T-cell (primary cell): ENCODE measurements at places on chromosomes 3 and 15.

DNA sequence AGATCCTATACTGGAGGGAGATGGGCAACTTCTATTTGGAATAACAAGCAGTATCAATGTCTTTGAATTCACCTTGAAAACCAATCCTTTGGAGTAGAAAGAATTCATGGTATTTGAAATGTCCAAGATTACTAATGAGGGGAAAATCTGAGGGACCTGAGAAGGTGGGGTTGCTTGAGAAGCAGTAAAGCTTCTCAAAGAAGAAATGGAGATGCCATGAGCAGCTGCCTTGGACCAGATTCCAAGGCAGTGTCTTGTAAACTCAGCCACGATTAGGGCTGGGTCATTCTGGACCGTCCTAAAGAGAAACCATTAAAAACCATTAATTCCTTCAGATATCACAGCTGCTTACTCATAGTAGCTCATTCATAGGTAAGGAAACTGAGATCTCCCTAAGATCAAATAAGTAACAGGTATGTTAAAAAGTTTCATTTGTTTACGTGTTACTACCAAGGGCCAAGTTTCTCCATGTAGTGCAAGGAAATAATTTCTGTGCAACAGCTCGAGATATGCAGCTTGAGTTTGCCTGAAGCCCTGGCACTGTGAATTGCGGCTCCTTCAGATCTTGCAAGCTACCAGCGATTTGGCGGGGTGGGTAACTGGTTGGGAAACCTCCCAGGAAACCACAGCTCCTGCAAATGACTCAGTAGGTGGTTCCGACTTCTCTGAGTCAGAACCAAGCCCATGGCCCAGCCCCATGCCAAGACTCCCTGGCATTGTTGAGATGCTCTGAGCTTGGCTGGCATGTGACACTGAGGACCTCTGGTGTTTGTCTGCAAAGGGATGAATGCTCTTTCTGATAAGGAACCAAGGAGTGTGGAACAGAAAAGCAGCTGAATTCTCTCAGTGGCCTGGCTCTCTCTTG lies 296.8 kb downstream of the RORA start:
- DNase-seq, result peak; percentile 72

- no peak for DNase-seq
Observed at GRCh38 chr3:103813955-103814354, 1379.1 kb downstream of the ZPLD1 start.

DNA sequence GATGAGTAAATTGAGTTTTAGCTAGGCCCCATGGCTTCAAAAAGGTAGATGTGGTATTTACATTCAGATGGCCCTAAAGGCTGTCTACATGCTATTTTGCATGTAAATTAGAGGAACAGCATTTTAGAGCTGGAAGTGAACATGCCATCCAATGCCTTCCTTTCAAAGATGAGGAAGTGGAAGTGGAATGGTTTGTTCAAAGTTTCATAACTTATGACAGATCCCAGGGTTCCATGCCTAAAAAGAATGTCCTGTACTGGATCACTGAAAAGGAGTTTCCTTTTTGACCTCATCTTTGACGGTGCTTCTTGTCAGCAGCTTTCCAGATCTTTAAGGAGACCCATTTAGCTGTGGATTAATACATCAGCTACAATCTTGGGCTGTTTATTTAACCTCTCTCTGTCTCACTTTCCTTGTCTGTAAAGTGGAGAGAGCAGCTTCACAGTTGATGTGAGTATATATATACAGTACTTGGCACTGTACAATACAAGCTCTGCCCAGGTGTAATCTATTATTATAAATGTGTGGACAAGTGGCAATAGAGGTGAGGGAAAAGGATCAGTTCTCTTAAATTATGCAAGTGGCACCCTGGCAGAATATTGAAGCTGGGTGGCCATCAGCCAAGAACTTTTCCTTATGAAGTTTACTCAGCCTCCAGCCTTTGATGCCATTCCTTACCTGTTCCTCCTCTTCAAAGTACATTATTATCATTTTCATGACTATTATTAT lies 68.7 kb upstream of the GOLGA8B start:
- no peak for DNase-seq

- DNase-seq, result no peak
Observed at GRCh38 chr3:161197855-161198850, 23.0 kb upstream of the NMD3 start.

- DNase-seq, result no peak
Observed at GRCh38 chr3:18732474-18732873, 307.3 kb upstream of the SATB1 start.

DNA sequence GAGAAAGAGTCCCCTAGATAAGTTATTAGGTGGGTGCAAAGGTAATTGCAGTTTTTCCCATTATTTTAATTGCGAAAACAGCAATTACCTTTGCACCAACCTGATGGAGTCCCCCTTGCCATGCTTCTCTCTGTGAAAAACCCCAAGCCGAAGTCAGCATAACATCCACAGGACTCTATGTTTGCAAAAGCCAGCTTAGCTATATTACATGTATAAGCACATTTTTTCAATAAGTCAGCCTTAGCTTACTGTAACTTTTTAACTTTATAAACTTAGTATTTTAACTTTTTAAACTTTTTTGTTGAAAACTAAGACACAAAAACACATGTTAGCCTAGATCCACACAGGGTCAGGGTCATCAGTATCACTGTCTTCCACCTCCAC lies 21.4 kb upstream of the MUC20 start:
- no peak for DNase-seq

- no peak for DNase-seq
Observed at GRCh38 chr15:46386356-46386755, 751.5 kb downstream of the SQOR start.

- no peak for DNase-seq
Observed at GRCh38 chr3:47681016-47681415, 100.7 kb downstream of the SMARCC1 start.

- DNase-seq, result no peak
Observed at GRCh38 chr3:130085881-130086280, 4.2 kb downstream of the ALG1L2 start.

- DNase-seq, result no peak
Observed at GRCh38 chr3:172257648-172258400, 190.4 kb downstream of the GHSR start.

DNA sequence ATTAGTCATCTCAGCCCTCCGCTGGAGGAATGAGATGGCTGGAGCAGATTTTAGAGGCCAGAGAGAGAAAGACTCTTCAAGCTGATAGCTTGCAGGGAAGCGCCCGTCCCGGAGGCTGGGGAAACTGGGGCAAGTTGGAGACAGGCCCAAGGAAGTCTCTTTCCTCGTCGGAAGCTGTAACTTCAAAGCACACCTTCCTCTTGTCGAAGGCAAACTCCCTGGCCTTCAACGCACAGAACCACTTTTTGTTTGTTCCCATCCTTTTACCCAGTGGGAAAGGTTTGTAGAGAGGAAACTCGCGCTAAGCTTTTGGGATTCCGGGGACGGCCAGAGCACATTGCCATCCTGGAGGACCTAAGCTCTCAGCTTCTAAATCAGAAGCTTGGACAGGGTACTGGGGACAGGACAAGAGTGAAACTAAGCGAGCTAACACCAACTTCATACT lies 900 bp upstream of the EOMES start:
- DNase-seq, result no peak

DNA sequence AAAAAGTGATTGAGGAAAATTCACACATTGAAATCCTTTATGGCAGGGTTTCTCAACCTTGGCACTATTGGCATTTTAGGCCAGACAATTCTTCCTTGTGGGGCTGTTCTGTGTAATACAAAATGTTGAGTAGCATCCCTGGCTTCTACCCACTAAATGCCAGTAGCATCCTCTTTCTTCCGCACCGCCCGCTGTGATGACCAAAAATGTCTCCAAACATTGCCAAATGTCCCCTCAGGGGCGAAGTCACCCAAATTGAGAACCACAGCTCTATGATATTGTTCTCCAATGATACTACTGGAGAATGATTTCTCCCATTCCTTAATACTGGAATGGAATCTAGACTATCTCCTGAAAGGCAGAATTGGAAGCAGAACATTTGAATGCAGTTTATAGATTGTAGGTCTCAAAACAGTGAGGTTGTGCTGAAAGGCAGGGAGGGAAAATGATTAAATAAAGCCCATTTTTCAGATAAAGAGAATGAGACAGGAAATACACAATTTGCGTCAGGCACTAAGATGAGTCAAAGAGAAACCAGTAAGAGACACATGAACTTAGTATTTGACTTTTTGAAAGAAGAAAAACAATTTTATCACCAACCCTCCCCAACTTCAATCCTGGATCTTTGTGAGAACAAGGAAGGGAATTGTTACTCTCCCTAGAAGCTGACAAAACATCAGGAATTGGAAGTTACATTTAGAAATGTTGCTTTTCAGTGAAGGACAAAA lies 101.6 kb upstream of the TNIK start:
- no peak for DNase-seq

GRCh38 chr3:25904206-25904605 lies 114.3 kb downstream of the OXSM start:
- DNase-seq, result no peak

DNA sequence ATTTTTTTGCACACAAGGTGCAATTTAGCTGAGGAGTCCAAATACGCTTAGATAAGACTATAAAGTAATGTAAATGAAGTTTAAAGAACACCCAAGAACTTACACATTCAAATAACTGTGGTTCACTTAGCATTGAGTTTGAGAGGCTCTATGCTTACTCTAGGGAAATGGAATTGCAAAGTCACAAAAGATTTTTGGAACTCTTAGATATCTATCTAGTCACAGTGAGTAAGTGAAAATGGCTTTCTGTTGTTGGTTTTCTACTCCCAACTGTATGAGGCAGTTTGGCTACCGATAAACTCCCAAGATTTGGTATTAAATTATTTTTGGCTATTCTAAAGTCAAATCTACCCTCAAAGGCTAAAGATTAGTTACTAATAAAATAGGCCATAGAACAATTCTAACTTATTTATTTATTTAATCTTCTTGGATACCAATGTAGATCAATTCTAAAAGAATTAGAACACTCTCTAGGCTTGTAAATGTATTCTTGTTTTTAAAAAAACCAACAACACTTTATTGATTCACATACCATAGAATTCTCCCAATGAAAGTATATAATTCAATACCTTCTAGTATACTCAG lies 165.4 kb downstream of the SNRK start:
- DNase-seq, result no peak

GRCh38 chr3:197029511-197030167 lies at the start of gene MELTF:
Gene MELTF, minus strand, starts transcription at chr3:197029817. Its CDS starts 115 bp downstream, at chr3:197029702.
- peak; percentile 54 for DNase-seq

DNA sequence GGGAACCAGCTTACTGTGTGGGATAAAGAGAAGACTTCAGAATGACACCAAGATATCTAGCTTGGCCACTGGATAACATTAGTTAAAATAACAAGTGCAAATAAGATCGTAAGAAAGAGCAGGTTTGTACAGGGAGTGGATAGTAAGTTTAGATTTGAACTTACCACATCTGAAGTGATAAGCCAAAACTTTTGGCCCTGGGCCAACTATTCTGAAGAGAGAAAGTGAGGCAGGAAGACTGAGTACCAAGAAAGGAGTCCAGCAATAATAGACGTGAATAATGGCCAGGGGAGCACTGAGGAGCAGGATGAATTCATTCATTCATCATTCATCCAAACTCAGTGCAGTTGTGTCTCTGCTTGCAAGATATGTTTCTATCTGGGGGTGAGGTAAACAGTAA lies 122.9 kb downstream of the PDE8A start:
- DNase-seq, result no peak
